ENCODE measurements at places on chromosomes 6 and 20. TPM values are rescaled to one million over a fixed set of nuclear protein-coding genes. Genes with fewer than 3 reads are reported as not detected.
A peak's percentile ranks its signal among the peaks of the same experiment; 100 is the strongest.

DNA sequence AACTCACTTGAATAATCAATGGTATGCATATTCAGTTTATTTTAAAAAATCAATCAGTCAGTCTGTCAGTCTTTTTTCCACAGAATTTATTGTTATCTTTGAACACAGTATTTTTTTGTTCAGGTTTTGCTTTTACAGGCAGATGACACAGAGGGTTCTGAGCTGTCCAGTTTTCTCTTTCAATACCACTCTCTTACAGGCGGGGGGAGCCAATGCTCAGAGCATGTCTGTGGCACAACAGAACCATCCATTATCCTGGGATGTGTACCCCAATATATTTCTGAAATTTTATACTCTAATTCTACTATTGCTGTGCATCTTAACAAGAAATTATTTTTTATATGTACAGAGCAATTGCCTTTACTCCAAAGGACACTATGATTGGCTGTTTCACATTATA, 21.2 kb downstream of the ROS1 start:
- no peak for DNase-seq

DNA sequence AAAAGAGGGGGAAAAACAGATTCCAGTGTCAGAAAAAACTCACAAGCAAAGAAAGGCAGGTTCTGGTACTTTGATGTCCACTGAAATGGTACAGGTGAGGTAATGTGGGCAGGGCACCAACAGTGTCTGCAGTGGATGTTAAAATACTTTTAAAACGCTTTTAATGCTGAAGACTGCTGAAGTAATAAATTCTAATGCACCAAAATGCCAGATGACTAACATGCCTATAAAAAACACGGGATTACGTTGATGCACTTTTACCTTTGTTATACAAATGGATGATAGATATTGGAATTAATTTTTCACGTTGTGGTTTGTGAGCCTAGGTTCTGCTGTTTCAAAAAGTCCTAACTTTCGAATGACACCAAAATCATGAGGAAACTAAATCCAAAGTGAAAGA, 83.3 kb downstream of the TINAG start:
- no peak for DNase-seq

GRCh38 chr6:88246654-88247053, 80.5 kb upstream of the CNR1 start:
- DNase-seq, result no peak

DNA sequence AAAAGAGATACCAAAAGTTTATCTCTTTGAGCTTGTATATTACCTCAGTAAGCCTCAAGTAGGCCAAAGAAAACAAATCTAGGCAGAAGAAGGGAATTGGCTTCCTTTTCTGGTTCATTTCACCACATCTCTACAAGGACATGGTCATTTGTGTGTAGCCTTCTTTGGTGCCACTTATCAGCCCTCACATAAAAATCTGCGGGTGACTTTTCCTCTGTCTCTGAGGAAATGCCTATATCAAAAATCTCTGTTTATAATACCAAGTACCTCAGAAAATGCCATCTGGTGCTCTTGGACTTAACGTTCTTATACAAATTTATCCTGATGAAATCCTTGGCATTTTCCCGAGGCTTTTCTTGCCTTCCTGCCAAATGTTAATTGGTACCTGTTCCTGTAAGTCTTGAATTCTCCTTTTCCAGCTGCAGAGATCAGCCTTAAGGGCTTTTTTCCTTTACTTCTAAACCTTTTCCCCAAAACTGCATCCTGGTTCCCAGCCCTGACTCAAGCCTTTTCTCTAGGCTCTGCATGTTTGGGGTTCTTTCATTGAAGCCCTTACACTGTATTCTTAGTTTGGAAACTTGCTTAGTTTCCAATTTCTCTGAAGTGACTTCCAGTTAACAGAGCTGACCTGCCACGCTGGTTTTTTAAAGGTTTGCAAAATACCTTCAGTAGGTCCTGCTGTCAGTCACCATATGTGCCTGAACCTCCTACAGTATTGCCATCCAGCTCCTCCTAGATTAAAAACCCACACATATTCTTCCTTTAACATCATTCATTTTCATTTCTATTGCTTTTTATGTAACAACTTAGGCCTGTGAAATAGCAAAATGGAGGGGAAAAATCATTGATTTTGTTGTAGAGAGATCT, 191.2 kb upstream of the PREP start:
- no peak for DNase-seq

TCP11 gene
- polyA plus RNA-seq, result 0.16 TPM

- no peak for DNase-seq
Measured at GRCh38 chr20:17500826-17501225, 30.4 kb downstream of the BFSP1 start.

DNA sequence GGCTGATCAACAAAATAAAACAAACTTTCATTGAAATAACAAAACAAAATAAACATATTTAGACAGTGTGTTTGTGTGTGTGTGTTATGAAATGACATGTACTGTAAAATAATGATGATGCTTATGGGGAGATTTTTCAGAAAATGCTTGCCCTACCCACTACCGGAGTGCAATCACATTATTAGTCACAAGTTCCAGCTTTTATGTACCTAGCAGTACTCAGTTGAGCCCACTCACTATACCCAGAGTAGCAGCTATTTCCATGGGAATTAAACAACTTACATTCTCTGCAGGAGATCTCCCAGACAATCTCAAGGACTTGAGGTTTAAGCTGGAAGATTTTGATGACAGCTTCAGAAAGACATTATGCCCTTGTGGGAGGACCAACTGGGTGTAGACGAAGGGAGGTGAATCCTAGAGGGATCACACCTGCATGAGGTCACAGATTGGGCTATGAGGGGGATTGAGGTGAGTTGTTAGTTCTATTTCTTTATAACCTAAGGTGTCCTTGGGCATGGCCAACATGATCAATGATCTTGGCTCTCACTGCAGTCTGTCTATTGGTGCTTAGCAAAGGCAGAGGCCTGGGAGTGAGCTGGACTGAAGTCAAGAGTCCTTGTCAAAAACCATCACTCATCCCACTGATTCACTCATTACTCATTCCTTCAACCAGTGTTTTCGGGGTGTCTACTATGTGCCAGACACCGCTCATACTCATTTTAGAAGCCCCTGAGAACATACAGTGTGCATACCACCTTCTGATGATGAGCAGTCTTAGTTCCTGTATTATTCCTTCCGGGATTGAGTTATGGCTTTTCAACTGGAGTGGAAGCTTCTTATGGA, 6.7 kb upstream of the CLIC5 start:
- no peak for DNase-seq

PM20D2 gene
- 6.2 TPM for polyA plus RNA-seq

HTR1B gene
- polyA plus RNA-seq, result 0.63 TPM

- DNase-seq, result no peak
Measured at GRCh38 chr6:109351231-109352130, 30.8 kb downstream of the CD164 start.

DNA sequence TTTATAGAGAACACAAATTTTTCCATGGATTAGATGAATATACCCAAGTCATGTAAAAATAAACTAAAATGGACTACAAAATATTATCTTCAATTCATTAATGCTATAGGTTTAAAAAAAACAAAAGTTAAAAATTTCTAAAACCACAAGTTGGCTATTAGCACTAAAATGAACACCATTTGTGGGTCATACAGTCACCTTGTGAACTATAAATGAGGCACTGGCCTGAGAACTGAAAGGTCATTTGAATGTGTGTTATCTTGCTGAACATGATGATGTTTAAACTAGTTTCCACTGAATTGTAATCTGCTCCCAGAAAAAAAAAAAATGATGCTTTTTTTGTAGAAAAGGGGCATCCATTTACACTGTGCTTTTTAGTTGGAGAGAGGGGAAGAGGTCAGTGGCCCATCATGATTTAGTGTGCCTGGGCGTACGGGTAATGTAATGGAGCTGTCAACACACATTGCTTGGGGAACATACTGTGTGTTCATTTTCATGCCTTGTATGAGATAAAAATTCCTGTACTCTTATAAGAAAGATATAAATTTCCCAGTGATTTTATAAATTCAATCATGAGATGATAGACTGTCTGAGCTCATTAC, 96.6 kb upstream of the FKBP1C start:
- no peak for DNase-seq

- no peak for DNase-seq
Measured at GRCh38 chr6:82072121-82072521, 175.4 kb downstream of the IBTK start.

C20orf202 gene
- polyA plus RNA-seq, result not detected

- no peak for DNase-seq
Measured at GRCh38 chr6:167351656-167352345, 26.9 kb downstream of the TTLL2 start.

- peak; percentile 87 for DNase-seq
Measured at GRCh38 chr6:83193747-83194566, 800 bp downstream of the RWDD2A start.

DNA sequence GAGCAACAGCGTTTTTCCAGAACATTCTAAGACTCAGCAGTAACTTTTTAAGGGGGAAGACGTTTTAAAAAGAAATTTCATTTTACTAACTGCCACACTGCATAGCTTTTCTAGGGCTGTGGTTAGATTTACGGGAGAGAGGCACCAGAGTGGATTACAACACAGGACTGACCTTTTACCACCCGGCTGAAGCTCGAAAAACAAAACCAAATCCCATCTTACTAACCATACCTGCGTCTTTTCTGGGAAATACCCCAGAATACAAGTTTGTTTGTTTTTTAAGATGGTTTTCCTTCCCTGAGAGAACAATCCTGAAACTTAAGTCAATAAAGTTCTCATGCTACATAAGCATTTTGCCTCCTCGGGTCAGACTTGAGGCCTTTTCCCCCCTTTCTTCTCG, 209.3 kb upstream of the SOX4 start:
- DNase-seq, result peak; percentile 21

DNA sequence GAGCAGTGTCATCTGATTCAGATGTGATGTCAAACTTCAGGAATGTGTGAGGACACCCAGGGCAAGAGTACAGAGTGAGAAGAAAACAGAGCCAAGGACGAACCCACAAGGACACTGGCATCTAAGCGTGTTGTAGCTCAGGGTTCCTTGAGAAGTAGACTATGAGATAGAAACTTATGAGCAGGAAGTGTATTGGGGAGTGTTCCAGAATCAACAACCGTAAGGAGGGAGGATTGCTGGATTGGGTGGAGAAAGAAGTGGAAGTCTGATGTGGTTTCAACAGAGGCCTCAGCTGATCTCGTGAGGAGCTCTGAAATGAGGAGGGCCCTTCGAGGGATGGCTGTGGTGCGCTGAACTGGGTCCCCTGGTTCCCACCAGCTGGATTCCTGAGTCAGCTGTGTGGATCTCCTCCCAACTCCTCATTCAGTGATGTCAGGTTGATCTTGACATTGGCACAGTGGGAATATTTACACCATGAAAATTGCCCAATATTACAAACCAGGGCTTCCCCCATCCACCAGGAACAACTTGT, 25.7 kb upstream of the IGF2R start:
- no peak for DNase-seq

RIPOR2 gene
- polyA plus RNA-seq, result 0.05 TPM

- DNase-seq, result no peak
Measured at GRCh38 chr6:124147621-124148020, 344.0 kb downstream of the NKAIN2 start.

SLC17A2 gene
- not detected for polyA plus RNA-seq

ABHD16B gene
- not detected for polyA plus RNA-seq

DNA sequence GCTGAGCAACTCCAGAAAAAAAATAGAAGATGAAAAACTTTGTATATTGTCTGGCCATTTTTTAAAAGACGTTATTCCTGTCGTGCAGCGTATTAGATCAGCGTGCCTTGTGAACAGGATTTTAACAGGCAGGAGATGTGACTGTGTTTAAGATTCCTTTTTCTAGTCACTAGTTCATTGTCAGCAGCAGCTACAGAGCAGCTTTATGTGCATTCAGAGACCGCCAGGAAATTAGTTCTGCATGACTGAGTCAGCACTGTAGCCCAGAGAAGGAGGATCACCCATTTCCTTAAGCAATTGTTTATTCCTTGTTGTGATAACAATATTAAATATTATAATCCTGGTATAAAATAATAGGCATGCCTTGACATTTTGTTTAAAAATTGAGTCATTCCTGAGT, 75.4 kb upstream of the ADGRB3 start:
- DNase-seq, result no peak

- no peak for DNase-seq
Measured at GRCh38 chr6:55528624-55529023, 50.4 kb downstream of the HMGCLL1 start.

NR2E1 gene
- not detected for polyA plus RNA-seq

DNA sequence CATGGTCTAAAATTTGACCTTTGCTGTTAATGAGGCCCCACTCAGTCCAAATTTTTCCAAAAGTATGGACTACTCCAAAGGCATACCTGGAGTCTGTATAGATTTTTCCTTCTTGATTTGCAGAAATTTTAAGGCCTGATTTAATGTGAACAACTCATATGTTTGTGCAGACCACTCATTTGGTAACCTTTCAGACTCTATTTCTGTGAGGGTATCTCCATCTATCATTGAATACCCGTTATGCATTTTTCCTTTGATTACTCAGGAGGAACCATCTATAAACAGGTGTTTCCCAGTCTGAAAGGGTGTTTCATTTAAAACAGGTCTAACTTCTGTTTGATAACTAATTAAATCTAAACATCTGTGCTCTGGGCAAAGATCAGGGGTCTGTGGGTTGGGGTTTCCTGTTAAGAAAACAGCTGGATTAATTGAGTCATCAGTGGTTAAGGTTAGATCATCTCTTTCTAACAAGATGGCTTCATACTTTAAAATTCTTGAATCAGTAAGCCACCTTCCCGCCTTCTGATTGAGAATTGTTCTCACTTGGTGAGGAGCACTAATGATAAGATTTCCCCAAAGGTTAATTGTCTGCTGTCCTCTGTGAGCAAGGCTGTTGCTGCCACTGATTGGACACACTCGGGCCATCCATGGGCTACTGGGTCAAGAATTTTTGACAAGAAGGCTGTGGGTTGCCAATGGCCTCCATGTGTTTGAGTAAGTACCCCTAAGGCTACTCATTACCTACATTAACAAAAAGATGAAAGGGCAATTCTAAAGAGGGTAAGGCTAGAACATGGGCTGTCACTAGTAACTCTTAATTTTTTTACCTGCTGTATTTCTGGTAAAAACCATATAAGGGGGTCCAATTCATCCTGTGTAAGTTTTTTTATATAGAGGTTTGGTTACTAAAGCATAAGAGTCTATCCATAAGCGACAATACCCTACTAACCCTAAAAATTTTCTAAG, 24.1 kb downstream of the HLA-B start:
- no peak for DNase-seq

- DNase-seq, result no peak
Measured at GRCh38 chr6:62999796-63000195, 211.5 kb upstream of the FKBP1C start.

GRCh38 chr6:144268794-144269349, 16.3 kb upstream of the UTRN start:
- no peak for DNase-seq

HUS1B gene
- 0.30 TPM for polyA plus RNA-seq
